ENCODE measurements at places on chromosomes 3 and 15.

DNA sequence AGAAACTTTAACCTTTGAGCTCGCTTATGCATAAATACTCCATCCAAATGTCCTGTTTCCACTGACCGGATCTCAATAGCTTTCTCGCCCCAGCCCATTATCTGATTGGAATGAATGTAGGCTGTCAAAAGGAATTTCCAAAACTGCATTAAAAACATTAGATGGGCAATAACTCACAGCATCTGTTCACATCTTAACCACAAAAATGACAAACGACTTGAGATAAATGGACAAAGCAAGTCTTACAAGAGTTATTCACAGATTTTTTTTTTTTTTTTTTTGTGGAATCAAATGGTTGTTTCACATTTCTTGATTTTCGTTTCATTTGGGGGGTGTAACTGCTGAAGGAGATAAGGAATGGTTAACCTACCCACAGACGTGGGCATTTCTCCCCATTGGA, 39.7 kb upstream of the SLC2A2 start:
- DNase-seq, result no peak

DNA sequence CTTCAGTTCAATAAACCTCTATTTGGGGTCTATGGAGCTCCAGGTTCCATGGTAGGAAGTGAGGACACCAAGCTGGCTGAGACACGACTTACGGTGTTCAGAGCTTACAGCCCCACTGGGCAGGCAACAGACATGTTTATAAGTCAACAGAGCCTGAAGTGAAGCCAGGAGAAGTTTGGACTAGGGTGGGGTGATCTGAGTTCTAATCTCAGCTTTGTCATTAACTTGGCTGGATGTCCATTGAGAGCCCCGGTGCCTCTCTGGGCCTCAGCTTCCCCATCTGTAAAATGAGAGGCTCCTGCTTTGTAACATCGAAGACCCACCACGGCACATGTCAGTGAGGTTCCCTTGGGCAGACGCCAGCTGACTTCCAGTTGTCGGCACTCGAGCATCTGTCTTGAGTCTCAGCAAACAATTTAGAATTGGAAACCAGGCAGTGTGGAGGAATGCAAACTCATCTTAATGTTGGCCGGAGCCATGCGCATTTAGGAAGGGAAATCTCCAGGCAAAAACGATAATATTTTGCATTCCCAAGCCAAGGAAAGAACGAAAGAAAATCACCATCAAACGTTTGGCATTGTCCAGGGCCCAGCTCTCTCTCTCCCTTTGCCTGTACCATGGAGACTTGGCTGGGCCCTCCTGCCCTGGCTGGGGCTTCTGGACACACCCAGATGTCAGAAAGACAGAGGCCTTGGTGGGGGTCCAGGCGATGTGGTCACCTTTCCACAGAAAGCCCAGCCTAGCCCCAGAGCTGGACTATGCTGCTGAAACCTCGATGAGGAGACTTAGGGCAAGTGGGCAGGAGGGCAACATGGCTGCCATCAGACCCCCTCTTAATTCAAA, 18.4 kb downstream of the ITGA11 start:
- no peak for DNase-seq

DNA sequence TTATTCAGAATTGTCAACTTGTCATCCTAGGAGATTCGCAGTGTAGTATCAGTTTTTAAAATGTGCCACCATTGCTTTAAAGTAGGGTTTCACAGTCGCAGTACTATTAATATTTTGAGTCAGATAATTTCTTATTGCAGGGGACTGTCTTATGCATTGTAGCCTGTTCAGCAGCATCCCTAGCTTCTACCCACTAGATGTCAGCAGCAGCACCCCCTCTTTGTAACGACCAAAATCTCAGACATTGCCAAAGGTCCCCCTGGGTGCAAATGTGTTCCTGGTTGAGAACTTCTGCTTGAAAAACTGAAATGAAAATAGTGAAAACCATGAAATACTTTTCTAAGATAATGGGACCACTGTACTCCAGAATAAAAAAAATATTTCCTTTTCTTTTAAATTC, 474.8 kb downstream of the CNTN3 start:
- DNase-seq, result no peak

DNA sequence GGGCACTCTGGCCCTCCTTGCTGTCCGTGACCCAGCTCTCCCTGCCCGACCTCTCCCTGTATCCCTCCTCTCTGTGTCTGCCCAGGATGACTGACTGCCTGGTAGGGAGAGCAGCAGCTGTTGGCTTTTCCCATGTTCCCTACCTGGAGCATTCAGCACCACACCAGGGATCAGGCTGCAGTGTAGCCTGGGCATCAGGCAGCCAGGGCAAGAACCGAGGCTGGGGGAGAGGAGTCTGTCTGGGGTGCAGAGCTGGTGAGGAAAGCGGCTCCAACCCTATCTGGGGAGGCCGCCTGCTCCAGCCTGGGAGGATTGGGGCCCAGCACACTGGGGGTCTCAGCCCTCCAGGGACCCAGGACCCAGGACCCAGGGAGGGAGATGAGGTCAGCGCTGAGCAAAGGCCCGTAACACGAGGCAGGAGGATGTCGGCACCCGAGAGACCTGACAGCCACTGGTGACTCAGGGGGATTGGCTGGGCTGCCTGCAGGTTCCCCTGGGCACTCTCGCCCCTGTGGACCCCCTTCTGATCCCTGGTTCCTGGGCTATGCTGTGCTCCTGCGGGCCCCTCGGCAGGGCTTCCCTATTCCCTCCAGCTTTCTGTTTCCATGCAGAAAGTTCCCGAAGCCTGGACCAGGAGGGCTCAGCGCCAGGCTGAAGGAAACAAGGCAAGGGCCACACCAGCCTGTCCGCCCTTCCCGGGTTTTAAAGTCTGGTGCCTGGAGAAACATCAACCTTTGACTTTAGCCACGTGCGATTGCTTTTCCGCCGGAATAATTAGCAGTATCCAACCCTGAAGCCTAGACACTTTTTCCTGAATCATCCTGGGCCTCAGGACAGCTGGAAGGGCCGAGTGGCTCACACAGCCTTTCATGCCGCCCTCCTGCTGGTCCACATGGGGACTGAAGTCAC, 128.2 kb upstream of the MEF2A start:
- DNase-seq, result no peak

DNA sequence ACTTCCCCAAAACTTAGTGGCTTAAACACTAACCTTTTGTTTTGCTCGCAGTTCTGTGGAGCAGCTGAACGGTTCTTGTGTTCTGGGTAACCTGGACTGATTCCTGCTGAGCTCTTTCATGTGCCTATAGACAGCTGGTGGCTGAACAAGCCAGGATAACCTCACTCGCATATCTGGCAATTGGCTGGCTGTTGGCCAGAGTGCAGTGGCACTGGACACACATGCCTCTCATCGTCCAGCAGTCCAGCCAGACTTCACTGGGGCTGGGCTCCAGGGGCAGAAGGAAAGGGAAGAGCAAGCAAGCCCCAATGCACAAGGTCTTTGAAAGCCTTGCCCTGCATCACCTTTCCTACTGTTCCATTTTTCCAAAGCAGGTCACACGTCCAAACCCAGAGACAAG, 53.6 kb upstream of the GATA2 start:
- DNase-seq, result no peak

GRCh38 chr3:178060407-178060806, 475.8 kb upstream of the KCNMB2 start:
- DNase-seq, result no peak

- no peak for DNase-seq
Observed at GRCh38 chr3:23913182-23913581, 3.6 kb downstream of the NKIRAS1 start.

DNA sequence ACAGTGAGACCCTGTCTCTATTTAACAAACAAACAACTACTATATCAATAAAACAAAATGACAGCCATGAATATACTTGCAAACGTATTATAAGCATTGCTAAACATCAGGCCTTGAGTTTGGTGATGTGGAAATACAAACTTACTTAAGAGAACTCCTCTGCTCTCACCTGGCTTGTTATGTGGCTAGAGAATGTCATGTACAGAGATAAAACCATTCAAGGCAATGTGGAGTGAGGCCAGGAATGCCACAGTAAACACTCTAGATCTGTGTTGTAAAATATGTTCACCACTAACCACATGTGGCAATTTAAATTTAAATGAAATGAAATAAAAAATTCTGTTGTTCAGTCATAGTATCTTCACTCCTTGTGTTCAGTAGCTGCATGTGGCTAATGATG, 22.7 kb upstream of the RARB start:
- DNase-seq, result no peak

GRCh38 chr3:54433846-54434245, 311.5 kb downstream of the CACNA2D3 start:
- DNase-seq, result no peak

DNA sequence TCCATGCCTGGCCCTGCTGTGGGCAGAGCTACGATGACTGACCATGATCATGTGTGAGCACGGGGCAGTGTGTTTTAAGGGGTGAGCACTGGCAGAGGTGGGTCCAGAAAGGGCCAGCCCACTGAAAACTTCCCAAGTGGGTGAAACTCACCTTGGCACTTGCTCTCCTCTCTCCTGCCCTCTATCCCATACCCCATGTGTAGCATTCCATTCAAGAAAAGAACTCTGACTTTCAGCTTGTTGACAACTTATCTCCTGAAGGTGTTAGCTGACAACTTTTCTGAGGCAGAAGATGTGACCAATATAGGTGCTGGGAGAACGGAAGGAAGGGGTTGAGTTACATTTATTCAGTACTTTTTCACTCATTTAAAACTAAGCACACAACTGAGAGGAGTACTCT, 305.2 kb downstream of the RORA start:
- DNase-seq, result no peak

DNA sequence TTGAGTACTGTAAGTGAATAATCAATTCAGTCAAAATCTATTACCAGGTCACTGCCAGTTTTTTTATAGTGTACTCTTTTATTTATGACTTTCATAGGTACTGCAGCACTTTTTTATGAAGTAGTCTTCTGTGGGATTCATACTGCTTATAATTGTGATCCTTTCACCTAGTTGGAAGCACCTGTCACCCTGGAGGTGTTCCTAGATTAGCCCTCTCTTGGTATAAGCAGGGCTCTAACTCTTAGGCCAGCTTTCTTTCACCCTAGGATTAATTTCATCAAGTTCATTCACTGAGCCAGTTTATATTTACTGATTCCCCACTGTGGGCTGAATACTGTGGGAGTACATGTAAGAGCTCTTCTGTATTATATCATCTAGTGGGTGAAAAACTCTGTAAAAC, 65.9 kb upstream of the MLF1 start:
- DNase-seq, result no peak

GRCh38 chr15:22933641-22934061, 46.5 kb downstream of the CYFIP1 start:
- no peak for DNase-seq

DNA sequence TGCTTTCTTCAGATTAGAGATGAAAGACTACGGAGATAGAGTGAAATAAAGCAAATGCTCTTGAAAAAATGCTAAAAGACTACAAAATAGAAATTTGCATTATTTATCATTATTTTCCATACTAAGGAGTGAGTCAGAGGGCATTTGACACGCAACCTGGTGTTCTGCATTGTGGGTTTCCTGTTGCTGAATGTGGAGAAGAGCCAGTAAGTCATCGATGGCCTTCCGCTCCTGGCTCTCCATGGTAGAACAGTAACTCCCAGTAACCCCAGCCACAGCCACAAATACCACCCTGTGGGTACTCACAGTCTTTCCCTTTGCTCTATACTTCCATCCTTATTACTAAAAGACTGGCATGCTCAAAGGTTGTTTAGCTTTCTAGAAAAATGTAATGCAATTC, 61.5 kb downstream of the CGGBP1 start:
- no peak for DNase-seq

All from nucleus accumbens (tissue), 56 donors.